ENCODE measurements at places on chromosomes 13 and 19. TPM values are rescaled to one million over a fixed set of nuclear protein-coding genes. Genes with fewer than 3 reads are reported as not detected.
A peak's percentile ranks its signal among the peaks of the same experiment; 100 is the strongest.

DNA sequence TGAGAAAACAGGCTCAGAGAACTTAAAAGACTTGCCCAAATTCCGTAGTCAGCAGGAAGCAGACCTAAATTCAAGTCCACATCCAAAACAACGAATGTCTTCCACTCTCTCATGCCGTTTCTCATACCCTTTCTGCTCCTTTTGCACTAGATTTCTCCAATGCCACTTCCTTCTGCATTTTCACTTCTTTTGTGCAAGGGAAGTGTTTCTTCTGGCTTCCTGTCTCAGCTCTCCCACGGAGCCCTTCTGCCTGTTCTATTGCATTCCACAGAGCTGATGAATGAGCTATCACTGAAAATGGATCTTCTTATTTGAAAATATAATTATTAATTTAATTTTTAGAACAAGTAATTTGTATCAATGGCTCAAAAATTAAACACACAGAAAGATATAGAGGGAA, 56.1 kb upstream of the STK24 start:
- no peak for DNase-seq

DNA sequence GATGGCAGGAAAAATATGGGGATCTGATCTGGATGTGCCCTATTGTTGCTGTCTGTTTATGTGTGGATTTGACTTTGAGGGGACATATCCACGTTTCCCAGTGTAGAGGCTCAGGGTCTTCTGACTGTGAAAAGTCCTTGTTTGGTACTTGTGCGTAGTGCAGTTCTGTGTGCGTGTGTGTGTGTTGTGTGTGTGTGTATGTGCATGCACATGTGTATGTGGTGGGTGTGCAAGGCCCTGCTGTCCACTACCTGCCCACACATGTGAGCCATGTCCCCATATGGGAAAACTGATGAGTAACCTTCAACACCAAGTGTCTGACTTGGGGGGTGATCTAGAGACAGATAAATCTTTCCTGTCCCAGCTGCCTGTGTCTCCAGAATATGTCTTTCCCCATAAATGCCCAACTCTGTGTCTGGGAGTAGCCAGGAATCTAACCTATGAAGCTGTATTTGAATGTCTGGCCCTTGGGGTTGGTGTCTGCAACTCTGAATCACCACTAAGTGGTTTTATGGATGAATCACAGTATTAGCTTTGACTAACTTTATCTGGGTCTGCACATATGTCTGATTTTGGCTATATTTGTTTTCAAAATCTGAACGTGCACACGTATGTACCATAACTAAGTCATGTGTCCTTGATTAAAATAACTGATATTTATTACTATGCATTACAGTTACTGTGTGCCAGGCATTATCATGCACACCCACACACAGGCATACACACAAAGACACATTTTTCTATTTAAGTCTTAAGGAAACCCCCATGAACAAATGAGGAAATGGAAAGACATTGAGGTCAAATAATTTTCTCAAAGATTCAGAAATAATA, 17.4 kb downstream of the KLK2 start:
- peak; percentile 64 for DNase-seq

GRCh38 chr19:5305163-5305562, 35.4 kb downstream of the PTPRS start:
- DNase-seq: no peak

The OR10H1 gene
- total RNA-seq: not detected

The SPATA13 gene
- 7.7 TPM for total RNA-seq

DNA sequence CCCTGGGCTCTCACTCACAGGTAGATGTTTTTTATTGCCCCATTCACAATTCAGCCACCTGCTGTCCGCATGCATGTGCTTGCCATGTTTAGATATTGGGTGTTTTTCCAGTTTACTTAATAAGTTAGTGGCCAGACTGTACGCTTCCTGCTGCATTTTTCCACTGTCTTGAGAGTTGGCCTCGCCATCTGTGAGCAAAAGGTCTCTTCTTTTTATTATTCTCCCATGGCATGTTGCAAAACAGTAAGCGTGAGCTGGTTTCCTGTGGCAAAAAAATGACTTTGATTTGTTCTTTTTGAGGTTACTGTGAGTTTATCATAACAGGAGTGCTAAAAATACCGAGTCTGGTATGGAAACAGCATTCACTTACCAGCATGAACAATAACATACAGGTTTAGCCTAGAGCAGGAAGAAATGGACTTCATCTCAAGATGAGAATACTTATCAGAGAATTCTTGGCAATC, 46.0 kb downstream of the SAE1 start:
- peak; percentile 89 for DNase-seq

DNA sequence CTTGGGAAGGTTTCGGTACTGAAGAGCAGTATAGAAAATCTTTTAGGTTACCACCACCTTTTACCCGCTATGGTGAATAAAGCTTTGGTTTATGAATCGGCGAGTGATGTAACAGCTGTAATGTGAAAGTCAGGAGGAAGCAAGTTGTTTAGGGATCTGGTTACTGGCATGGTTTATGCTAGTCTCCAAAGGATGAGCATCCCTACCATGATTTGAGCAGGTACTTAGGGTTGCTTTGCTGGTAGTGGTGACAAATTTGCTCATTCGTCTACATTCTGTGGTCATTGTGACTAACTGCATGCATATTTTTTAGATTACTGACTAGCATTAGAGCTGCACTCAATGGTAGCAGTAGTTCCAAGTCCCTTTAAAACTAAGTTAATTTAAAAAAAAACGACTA, 104.1 kb downstream of the FRY start:
- peak; percentile 56 for DNase-seq

GRCh38 chr13:54627646-54628372, 1599.2 kb downstream of the OLFM4 start:
- DNase-seq: peak; percentile 2

The CD22 gene
- 23.2 TPM for total RNA-seq

GRCh38 chr19:3546119-3546518, 7.1 kb downstream of the TEKTIP1 start:
- DNase-seq: no peak

The APC2 gene
- total RNA-seq: 0.63 TPM

GRCh38 chr13:96002322-96003131, 50.7 kb downstream of the UGGT2 start:
- DNase-seq: no peak

GRCh38 chr13:39274739-39275325, 236.6 kb downstream of the NHLRC3 start:
- DNase-seq: no peak

DNA sequence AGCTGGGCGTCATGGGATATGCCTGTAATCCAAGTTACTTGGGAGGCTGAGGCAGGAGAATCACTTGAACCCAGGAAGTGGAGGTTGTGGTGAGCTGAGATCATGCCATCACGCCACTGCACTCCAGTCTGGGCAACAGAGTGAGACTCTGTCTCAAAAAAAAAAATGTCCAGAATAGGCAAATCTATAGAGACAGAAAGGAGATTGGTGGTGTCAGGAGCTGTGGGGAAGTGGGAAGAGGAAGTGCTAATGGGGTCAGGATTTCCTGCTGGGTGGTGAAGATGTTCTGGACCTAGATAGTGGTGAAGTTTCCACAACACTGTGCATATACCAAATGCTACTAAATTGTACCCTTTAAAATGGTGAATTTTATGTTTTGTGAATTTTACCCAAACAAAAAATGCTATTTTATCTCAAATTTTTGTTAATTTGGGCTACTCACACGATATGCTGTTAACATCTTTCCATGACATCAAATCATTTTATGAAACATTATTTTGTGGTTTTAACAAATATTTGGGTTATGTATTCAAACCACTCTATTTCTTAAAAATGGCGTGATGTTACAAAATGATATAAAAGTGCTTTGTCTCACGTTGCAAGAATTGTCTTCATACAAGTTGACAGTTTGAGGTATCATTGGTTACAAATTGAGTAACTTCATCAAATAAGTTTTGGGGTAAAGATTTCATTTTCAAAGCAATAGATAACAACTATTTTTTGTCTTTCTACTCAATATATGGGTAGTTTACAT, 7.4 kb upstream of the CYP4F3 start:
- no peak for DNase-seq

DNA sequence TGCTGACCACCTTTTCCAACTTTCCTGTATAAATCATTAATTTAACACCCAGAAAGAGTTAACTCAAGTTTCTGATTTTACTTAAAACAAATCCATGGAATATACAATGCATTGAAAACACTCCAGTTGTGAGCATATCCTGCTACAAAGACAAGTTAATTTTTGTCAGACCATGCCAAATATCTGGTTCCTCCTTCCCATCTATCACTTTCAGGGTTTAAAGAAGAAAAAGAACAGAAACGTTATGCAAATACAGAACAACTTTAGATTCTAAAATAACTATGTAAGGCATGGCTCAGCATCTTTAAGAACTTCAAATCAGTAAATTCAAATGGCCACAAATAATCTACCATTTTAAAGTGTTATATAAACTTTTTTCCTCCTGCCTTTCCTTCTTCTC, 14.9 kb downstream of the MRPS31 start:
- DNase-seq: no peak

DNA sequence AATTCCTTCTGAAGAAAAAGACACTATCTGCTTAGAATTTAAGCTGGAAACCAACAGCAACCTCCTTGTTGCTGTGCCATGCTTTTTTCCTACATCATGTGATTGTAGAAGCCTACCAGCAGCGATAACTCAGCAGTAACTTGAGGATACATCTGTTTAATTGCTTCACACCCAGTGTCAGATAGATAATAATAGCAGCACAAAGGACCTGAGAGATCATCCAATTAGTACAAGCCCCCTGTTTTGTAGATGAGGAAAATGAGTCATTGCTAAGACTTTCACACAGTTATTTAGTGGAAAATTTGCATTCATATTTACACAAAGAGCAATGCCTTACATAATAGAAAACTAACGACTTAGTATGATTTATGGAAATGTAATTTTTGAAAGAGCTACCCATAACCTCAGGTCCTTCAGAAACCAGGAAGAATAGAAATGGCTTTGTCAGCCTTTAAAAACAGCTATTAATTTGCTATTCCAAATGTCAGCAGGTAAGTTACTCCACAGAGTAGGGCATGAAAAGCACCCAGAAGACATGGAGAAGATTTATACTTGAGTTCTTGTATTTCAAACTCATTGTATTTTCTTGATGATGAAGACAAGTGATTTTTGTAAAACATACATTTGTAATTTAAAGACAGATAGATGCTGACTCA, 93.7 kb upstream of the SGCG start:
- DNase-seq: no peak

GRCh38 chr13:78701383-78701782, 42.4 kb upstream of the OBI1 start:
- DNase-seq: no peak

GRCh38 chr13:41352935-41353840, 42.1 kb downstream of the NAA16 start:
- DNase-seq: peak; percentile 72

DNA sequence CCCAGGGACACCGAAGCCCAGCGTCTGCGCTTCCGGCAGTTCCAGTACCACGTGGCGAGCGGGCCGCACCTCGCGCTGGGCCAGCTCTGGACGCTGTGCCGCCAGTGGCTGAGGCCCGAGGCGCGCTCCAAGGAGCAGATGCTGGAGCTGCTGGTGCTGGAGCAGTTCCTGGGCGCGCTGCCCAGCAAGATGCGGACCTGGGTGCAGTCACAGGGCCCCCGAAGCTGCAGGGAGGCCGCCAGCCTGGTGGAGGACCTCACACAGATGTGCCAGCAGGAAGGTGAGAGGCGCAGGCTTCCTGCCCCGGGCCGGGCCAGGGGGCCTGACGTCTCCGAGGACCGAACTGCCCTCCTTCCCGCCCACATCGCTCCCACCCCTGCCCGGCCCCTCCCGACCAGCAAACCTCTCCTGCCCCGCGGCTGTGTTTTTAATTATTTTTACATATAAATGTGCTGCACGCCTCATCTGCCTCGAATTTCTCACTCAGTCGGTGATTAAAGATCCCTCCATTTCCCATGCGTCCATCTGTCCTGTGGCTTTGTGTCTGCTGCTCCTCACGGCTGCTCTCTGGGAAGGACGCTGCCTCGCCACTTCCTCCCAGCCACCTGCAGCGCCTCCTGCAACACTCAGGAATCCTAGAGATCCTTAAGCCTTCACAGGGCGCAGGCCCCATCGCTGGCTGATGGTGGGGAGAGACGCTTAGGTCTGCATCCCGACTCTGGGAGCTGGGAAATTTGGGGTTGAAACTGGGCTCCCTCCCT, 4.3 kb downstream of the ZSCAN1 start:
- no peak for DNase-seq

- no peak for DNase-seq
Measured at GRCh38 chr19:29741776-29742175, 26.7 kb upstream of the C19orf12 start.

Data from HT1080 (cell line).